ENCODE measurements at places on chromosomes 11 and 22.
A peak's percentile ranks its signal among the peaks of the same experiment; 100 is the strongest.

DNA sequence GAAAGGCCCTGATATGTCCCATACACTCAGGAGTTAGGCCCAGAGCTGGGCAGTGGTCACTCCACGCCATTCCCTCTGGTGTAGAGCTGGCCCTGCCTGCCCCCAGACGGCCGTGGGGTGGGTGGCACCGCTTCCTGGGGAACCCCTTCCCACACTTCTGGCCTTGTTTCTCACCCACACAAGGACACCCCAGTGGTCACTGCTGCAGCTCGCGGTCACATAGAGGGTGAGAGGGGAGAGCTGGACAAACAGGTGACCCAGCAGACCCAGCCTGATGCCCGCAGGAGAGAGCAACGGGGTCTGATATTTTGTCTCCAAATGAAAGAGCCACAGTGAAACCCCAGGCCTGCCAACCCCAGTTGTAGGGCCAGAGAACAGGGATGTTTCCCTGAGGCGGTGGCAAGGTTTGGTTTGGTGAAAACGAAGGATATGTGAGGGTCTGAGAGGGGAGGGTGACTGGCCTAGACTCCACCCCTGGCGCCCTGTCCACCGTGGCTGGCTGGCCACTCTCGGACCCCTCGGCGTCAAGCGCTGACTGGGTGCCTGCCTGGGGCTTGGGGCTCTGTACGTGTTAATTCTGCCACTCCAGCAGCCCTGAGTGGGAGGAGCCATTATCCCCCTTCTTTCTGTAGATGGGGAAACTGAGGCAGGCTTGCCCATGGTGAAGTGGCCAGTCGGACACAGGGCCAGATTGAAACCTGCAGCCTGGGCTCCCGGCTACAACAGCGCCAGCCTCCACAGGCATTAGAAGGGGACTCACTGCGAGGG, 71.0 kb upstream of the PPARA start:
- no peak for DNase-seq

DNA sequence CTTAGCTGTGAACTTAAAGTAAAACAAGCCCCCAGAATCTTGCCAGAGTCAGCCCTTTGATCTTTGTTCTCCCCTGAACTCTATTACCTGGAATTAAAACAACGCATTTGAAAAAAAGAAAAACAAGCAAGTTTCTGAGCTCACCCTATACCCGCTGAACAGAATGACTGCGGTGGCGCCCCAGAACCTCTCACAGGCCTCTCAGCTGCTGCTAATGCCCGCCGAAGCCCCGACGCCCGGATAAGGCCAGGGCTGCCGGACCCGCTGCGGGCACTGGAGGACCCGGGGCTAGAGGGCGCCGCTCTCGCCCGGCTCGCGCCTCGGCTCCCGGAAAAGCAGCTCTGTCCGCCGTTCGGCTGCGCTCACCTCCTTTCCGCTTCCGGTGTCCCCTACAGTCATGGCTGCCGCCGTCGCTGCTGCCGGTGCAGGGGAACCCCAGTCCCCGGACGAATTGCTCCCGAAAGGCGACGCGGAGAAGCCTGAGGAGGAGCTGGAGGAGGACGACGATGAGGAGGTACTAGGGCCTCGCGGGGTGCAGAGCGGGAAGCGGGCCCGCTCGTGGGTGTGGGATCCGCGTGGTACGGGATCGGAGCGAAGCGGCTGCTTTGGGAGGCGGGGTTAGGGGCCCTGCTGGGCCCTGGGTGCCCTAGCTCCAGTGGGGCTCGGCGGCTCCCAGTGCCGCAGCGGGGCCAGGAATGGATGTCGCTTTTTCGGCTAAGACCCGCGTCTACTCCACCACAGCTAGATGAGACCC, at the start of gene TOMM22:
Gene TOMM22 (plus strand): TSS at position 376 of the 754 bp plus-strand sequence. CDS start 22 bp downstream, at position 398.
- DNase-seq = peak; percentile 98

GRCh38 chr22:25804676-25805075, 62.7 kb downstream of the MYO18B start:
- DNase-seq = no peak

- peak; percentile 74 for DNase-seq
Observed at GRCh38 chr11:66291706-66292542, at the start of gene TMEM151A. TMEM151A (plus strand) TSS chr11:66291894; CDS start chr11:66292014, 120 bp downstream.

GRCh38 chr22:48500471-48501230, 1327.0 kb downstream of the BRD1 start:
- DNase-seq = no peak

GRCh38 chr22:22059291-22060002, 76.9 kb upstream of the TOP3B start:
- DNase-seq = no peak

DNA sequence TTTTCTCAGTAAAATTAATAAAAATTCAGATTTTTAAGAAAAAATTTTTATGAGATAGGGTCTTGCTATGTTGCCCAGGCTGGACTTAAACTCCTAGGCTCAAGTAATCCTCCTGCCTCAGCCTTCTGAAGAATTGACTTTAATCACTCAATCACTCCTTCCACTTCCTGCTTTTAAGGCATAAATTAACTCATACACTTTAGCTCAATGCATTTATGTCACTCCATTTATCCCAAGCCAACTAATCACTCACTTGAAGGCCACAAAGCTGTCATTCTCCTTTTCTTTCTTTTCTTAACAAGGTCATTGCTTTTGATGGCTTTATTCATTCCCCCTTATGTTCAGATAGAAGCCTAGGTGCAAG, 877 bp downstream of the ALG9 start:
- DNase-seq = no peak

DNA sequence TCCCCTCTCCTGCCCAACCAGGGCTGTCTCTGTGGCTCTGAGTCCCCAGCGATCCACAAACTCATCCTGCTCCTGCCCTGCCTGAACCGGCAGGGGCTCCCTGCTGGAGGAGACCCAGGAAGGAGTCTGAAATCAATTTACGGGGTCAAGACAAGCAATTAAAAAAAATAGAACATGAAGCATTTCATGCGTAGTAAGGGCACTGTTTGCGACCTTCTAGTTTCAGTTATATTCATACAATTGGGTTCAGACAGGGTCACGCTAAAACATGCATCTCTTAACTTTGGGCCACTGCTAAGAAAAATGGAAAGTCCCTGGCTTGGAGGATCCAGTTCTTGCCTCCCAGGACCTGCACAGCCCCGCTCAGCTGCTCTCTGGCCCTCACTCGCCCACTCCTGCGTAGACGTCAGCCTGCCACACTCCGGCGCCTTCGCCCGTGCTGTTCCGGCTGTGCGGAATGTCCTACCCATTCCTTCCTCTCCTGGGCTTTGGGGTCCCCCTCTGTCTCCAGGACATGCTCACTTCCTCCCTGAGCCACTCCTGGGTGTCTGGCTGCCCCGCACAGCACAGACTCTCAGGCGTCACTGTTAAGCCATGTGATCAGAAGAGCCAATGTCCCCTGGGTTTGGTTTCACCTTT, 12.8 kb downstream of the NFAM1 start:
- DNase-seq = no peak

- DNase-seq = no peak
Observed at GRCh38 chr11:120398132-120398531, 61.9 kb downstream of the ARHGEF12 start.

DNA sequence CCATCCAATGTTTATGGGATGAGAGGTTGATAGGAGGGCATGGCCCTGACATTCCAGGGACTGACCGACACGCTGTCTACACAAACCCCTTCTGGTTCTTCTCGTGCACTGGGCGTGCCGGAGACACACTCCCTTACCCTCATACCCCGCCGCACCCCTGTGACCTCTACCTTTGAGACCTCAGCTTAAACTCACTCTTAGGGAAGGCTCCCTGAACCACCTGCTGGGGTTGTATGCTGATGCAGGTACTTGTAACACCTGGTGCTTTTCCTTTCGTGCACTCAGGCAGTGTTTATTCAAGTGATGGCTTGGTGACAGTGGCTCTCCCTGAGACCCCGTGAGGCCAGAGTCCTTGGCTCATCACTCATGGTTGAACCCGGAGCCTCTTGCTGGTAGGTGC, 12.0 kb downstream of the PPARA start:
- DNase-seq = no peak

- DNase-seq = no peak
Observed at GRCh38 chr11:826836-827145, 928 bp upstream of the CRACR2B start.

DNA sequence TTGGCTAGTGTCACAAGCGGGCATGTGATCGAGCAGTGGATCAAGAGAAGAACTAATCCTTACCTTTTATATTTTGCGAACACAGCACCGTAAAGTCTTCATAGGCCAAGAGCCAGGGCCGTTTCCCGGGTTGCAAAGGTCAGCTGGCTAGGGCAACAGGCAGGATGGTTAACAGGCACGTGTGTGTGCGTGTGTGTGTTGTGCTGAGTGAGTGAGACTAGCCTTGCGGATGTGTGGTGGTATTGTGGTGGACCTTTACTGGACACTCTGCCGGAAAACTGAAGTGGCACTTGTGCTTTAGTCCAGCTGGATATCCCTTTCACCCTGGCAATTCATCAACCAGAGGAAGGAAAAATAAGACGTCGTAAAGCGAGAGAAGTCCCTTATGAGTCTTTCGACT, 176.7 kb downstream of the BCR start:
- no peak for DNase-seq

DNA sequence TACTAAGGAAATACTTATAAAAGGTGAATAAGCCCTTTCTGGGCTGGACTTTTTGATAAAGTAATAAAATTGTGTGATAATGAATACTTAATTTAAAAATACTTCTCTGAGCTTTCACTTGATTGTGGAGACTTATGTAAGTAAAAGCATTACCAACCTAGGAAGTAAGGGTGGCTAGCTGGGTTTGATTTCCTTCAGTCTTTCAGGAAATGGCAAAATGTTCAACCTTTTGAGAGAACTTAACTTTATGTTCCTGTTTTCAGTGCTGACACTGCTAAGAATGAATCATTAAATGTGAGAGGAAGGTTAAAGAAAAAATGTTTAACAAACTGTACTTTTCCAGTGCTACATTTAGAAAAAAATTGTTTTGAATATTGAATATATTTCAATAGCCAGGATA, 900.3 kb downstream of the METTL15 start:
- no peak for DNase-seq

DNA sequence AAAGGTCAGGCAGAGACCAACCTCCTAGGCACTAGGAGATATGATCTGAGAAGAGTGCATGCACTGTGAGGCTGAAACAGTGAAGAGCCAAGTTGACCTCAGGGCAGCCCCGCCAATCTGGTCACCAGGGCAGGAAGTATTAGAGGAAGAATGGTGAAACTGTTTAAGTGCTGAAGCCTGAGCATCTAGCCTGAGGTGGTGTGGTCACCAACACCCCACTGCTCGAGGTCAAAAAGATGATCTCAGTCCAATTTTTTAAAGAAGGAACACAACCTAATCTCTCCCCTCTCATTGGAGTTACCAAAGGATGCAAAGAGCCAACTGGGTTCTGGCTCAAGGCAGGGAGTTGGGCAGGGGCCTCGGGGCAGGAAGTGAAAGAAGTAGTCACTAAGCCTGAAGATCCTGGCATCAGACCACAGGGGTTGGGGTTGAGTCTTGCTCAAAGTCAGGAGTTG, 4.0 kb downstream of the APBB1 start:
- DNase-seq = no peak

GRCh38 chr11:125063429-125064043, 431 bp downstream of the SLC37A2 start:
- DNase-seq = peak; percentile 66

GRCh38 chr11:69661413-69661715, 13.8 kb downstream of the LTO1 start:
- DNase-seq = no peak

- DNase-seq = no peak
Observed at GRCh38 chr11:26712497-26712896, 9.4 kb downstream of the SLC5A12 start.

DNA sequence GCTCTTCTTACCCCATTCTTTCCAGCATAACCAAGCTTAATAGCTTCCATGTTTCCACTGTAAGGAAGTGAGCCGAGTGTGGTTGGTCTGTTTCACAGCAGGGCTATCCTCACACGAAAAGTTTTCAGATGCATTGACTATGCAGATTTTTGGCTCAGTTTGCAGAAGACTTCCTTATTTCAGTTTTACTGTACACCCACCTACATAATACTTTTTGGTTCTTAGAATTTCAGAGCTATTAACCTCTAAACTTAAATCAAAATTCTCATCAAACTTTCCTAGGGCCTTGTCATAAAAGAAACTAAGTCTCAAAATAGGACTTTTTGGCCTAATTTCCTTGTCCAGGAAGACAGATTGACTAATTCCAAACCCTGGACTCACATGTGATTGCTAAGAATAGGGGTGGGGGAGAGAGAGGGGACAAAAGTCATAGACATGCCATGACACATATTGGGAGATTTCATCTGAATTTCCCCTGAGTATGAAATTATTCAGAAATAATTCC, 7.3 kb upstream of the EHF start:
- no peak for DNase-seq

- peak; percentile 20 for DNase-seq
Observed at GRCh38 chr11:75072582-75072981, 24.1 kb downstream of the OR2AT4 start.

DNA sequence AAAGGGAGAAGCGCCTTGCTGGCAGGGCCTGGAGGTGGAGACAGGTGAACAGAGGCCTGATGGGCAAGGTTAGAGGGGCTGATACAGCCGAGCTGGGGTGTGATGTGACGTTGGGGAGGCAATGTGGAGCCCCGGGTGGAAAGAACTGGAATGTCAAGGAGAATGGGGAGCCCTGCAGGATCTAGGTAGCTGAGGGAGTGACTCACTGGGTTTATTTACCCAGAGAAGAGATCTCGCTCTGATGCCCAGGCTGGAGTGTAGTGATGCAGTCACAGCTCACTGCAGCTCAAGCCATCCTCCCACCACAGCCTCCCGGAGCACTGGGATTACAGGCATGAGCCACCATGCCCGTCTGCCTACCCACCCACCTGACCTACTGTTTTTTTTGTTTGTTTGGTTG, 1.9 kb upstream of the CYB5R3 start:
- DNase-seq = no peak

GRCh38 chr11:109914038-109914437, 179.2 kb upstream of the ZC3H12C start:
- DNase-seq = peak; percentile 29

GRCh38 chr22:17966403-17966717, 58.0 kb downstream of the MICAL3 start:
- DNase-seq = no peak

- no peak for DNase-seq
Observed at GRCh38 chr11:575313-575995, 816 bp upstream of the PHRF1 start.

All from iPS-NIHi11 (cell line).